ENCODE measurements at places on chromosomes 7 and 10.

DNA sequence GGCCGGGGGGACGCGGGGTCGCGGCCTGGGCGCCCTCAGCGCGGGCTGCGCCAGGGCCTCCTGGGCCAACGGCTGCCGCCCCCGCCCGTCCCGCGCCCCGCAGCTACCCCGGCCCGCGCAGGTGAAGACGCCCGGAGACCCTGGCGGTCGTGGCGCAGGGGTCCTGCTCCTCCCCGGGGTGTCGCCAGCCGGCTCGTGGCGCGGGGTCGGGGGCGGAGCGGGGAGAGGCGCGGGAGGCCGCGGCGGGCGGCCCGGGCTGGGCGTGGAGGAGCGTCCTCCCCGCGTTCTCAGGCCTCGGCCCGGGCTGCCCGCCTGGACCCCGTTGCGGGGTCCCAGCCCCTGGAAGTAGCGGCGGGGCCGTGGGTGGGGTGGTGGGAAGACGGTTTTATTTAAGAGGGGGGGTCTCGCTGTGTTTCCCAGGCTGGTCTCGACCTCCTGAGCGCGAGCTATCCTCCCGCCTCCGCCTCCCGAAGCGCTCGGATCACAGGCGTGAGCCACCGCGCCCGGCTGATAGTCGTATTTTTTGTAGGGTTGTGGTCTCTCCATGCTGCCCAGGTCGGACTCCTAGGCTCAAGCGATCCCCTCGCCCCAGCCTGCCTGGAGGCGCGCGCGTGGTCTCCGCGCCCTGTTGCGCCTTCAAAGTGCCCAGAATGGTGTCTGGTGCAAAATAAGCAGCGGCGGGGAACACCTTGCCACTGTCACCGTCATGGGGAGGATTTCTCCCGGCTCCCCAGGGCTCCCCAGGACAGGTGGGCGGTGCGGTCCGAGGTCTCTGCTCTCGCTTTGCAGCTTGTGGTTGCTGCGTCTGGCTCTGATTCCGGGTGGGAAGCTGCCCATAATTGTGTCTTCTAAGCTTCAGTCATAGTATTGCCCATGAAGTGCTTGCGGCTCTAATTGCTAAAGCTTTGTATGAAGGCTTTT lies 15.3 kb upstream of the SUN1 start:
- DNase-seq = no peak

- no peak for DNase-seq
Measured at GRCh38 chr7:55265836-55266642, 99.1 kb upstream of the LANCL2 start.

DNA sequence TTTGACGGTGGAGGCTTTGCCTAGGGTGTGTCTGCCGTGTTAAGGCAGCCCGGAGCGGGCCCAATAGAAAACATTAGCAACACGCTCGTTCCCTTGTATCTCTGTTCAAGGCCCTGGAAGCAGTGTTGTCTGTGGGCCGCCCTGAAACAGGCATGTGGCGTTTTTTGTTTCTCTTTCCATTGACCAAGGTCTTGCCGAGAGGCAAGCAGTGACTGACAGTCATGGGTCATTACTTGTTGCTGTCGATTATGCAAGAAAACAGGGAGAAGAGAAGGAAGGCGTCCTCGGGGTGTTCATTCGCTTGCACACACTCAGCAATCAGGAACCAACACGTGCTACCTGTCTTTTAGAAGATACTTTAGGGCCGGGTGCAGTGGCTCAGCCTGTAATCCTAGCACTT lies 92.5 kb downstream of the EZH2 start:
- no peak for DNase-seq

GRCh38 chr7:15839416-15840100 lies 153.1 kb upstream of the MEOX2 start:
- no peak for DNase-seq

- DNase-seq = no peak
Measured at GRCh38 chr7:132063800-132064199, 507.4 kb upstream of the PODXL start.

DNA sequence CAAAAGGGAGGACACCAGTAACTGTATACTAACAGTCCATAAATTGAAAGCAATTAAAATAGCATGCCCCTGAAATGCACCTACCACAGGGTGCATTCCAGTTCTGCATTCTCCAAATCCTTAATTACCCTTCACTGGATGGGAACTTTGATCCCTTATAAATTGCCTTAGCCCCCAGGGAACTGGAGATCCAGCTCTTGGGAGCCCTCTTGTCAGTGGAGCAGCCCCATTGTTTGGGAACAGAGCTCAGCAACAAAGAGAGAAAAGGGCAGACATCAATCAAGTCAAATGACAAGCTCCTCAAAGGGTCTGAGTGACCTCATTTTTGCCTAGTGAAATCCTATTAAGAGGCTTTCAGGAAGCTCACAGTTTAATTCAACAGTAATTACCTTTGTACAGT lies 472.6 kb downstream of the XPNPEP1 start:
- DNase-seq = no peak

DNA sequence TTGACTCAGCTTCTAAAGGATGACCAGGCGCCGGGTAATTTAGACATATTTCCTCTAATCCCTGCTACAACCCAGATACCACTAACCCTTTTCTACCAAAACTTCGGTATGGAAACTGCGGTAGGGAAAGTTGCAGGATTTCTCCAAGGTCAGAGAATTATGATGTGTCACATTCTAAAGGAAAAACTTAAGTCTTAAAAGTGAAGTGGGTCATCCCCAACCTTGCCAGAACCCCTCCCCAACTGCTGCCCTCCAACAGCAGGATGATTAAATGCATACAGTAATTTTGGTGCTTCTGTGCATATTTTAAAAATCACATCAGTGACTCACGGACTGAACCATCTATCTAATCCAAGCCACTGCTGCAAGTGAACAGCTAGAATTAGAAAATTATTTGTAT lies 52.7 kb downstream of the GRB10 start:
- DNase-seq = no peak

- no peak for DNase-seq
Measured at GRCh38 chr7:48245751-48246472, 74.7 kb downstream of the ABCA13 start.

GRCh38 chr7:105734233-105734632 lies 142.2 kb downstream of the ATXN7L1 start:
- no peak for DNase-seq

DNA sequence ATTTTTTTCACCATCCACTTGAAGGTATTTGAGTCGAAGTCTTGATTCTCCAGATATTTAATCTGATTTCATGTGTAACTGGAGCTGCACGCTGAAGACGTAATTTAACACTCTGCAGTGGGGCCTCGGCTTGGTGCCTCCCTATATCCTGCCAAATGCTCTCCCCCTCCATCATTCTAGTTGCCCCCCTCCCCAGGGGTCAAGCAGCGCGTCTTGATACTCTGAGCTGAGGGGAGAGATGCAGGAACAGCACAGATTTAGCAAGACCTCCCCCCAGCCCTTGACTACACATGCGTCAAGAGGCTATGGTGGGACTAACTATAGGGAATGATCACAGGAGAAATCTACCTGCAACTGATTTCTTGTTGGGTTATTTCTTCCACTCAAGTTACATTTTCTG lies 85.8 kb downstream of the PRPF18 start:
- no peak for DNase-seq

DNA sequence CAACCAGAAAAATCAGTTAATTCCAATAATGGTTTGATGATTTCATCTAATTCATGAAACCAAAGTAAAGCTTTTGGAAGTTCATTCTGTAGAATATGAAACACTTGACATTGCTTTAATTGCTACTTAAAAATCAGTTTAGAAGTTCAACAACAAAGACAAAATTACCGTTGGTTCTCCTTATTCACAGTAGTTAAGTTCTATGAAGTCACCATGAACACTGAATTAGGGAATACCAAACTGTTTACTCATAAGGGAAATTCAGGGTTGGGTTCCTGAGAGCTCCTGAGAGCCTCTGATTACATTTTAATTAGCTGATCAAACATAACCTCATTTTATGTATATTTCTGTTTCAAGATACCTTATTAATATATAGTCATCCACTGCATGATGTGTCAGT lies 46.2 kb downstream of the ZNF438 start:
- peak; percentile 79 for DNase-seq

GRCh38 chr10:130301021-130301892 lies 165.1 kb downstream of the GLRX3 start:
- peak; percentile 13 for DNase-seq

- DNase-seq = peak; percentile 69
Measured at GRCh38 chr7:151484971-151485707, 34.6 kb downstream of the RHEB start.

DNA sequence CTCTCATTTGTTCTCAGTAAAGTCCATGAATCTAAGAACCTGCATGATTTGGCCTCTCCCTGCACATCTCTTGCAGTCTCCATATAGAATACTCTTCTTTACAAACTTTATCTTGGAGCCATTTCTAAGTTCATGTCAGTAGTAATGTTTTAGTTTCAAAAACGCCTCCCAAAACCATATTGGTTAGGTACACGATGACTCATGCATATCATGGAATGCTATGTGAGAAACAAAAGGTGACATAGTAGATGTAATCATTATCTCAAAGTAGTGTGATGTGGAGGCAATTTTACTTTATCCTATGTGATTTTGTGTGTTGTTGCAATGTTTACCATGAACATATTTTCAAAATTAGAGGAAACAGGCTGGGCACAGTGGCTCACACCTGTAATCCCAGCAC lies 520.7 kb downstream of the KCNMA1 start:
- peak; percentile 40 for DNase-seq

DNA sequence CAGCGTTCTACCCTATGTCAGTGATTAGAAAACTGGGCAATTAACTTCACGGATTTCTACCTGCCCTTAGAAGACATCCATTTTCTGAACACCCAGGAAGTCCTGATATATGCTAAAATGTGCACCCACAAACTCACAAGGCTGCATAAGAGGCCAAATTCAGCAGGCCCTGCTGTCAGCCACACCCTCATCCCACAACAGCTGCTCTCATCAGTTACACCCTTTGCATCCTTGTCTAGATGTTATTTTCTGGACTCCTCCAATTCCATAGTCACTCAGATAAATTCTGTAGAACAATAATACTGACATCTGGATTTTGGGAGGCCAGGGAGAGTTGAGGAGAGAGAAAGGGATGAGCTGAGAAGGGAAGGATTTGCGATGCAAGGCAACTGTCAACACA lies 208.9 kb downstream of the TAX1BP1 start:
- no peak for DNase-seq

DNA sequence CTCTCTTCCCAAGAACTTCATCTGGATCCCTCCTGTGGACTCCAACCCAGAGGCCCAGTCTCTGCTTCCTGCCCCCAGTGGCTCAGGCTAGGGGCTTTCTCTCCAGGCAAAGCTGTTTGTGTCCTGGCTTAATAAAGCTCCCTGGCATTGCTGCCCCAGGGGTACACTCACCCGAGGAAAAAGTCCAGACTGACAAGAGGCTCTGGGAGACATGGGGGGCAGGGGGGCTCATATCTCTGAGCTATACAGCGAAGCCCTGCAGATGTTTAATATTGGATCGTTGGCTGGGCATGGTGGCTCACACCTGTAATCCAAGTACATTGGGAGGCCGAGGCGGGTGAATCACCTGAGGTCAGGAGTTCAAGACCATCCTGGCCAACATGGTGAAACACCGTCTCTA lies 10.7 kb upstream of the COMTD1 start:
- DNase-seq = no peak

DNA sequence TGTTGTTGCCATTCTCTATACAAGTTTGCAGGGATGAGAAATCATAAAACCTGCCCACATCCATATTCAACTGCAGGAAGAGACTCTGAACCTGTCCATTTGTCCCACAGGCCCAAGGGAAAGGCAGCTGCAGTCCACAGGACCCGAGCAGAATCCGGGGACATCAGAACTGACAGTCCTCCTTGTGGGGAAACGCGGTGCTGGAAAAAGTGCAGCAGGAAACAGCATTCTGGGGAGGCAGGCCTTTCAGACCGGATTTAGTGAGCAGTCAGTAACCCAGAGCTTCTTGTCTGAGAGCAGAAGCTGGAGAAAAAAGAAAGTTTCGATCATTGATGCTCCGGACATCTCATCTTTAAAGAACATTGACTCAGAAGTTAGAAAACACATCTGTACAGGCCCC lies 23.5 kb downstream of the GIMAP8 start:
- no peak for DNase-seq

DNA sequence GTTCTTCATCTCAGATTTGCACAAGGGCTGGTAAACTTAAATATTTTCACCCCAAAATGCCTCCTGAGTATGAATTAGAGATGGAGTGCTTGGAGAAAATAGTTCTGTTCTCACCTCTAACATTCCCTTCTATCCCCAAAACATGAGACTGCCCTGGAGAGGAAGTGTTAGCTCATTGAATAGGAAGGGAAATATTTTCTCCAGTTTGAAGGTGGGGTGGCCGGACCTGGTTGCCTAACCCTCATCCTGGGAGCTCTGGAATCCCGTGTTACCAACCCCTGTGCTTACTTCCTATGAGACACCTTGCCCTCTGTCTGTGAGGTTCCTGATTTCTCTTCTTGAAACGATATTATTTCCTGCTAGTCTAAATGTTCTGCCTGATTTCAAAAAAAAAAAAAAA lies 779 bp downstream of the IFIT2 start:
- DNase-seq = no peak

DNA sequence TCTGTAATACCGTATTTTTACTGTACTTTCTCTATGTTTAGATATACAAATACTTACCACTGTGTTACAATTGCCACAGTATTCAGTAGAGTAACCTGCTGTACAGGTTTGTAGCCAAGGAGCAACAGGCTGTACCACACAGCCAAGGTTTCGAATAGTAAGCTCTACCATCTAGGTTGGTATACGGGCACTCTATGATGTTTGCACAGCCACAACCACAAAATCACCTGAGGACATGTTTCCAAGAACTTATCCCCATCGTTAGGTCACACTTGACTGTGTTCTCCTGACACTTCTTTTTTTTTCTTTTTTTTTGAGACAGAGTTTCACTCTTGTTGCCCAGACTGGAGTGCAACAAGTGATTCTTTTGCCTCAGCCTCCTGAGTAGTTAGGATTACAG lies 134.6 kb upstream of the TRIM24 start:
- DNase-seq = no peak

DNA sequence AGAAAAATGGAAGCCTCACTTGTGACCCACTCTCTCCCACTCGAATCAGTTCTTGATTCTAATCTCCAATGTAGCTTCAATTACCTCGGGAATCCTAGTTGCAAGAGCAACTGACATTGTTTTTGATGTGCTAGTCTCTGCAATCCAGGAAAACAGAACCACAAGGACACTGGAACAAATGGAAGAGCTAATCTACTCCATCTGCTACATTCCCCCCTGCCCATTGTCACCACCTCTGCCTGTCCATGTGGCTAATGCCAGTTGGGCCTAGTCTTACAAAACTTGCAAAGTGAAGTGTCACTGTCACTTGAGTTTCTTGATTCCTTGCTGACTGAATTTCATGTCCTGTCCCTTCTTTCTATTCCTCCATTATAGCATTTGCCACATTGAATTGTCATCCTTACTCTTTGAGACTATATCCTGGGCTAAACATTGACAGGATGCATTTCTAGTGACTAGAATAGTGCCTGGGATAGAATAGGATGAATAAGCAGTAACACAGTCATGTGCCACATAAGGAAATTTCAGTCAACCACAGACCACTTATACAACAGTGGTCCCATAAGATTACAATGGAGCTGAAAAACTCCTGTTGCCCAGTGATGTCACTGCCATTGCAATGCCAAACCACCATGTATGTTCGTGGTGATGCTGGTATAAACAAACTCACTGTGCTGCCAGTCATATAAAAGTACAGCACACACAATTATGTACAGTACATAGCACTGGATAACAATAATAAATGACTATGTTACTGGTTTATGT lies 13.5 kb downstream of the GCC1 start:
- no peak for DNase-seq

GRCh38 chr10:122550983-122551382 lies 9.6 kb upstream of the DMBT1 start:
- no peak for DNase-seq

All from foreskin keratinocyte (primary cell).